ENCODE measurements at places on chromosomes 6 and 20.

DNA sequence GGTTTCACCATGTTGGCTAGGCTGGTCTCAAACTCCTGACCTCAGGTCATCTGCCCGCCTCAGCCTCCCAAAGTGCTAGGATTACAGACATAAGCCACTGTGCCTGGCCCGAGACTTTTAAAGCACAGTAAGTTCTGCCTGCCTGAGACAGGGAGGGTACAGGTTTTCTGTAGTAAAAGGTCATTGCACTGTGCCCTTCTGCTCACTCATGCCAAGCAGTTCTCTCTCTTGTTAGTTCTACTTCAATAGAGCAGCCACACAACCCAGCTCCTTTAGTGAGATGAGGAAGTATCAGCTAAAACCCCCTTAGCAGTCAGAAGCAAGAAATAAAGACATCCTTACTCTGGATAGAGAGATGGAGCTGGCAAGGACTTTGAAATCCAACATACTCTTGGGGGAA lies 52.4 kb upstream of the ARMH2 start:
- no peak for DNase-seq

DNA sequence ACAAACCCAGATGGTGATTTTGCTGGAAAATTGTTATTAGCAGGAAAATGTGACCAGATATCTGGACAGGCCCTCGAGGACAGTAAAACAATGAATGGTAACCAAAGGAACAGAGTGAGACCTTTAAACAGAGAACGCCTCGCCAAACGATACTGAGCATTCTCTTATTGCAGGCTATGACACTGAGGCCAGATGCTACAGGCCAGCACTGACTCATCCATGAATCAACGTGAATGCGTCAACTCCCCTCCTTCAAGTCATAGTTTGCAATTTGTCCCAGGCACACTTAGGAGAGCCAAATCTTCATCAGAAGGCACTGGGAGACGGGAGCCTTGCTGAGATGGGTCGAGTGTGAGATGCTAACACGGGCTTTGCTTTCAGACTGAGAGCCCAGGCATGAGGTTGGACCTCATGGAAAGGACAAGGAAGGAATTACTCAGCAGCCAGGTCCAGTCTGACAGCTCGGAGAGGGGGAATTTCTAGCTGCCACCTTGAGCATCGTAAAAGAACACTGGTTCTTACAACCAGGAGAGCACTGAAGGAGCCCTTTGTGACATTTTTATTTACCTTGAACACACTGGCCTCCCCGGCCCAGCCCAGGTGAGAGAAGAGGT lies 60.7 kb downstream of the BMP7 start:
- DNase-seq = no peak

GRCh38 chr20:11894062-11894461 lies 23.6 kb upstream of the BTBD3 start:
- DNase-seq = no peak

DNA sequence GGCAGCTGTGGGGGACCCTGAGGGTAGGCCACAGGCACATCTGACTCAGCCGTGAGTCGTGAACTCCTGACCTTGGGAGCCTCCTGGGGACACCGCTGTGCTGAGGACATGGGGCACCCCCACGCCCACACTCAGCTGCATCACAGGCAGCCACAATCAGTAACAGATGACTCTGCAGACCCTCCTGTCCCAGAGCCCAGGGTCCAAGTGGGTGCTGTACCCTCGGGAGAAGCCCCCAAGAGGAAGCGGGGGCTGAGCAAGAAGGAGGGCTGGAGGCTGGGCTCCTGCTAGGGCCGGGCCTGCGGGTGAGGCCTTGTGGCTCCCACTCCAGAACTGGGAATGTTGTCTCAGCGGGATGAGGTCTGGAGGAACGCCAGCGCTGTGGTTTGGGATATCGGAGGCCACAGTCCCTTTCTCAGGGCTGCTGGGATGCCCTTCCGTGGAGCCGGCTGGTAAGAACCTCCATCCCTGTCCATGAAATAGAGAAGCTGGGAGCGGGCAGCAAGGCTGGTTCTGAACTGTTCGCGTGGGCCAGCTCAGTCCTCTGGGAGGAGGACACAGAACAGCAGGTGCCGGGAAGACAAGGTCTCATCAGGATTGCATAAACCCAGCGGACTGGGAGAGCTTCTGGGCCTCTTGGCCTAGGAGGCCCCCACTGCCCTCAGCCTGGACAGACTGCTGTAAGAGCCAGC lies 3.1 kb upstream of the LAMA5 start:
- no peak for DNase-seq

DNA sequence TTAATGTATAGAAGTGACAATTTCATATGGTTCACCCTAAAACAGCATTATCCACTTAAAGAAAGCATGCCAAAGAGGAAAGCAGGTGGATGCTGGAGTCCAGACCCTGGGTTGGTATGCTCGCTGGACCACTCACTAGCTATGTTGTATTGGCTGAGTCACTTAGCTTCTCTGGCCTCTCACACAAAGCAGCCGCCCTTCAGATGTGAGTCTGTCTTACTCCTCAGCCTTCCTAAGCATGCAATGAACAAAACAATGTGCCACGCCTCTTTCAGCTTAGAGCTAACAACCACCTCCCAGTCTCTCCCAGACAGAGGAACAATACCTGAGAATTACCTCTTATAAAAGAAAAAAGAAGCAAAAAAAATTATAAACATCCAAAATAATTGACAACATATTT lies 29.4 kb downstream of the SIM1 start:
- DNase-seq = no peak

DNA sequence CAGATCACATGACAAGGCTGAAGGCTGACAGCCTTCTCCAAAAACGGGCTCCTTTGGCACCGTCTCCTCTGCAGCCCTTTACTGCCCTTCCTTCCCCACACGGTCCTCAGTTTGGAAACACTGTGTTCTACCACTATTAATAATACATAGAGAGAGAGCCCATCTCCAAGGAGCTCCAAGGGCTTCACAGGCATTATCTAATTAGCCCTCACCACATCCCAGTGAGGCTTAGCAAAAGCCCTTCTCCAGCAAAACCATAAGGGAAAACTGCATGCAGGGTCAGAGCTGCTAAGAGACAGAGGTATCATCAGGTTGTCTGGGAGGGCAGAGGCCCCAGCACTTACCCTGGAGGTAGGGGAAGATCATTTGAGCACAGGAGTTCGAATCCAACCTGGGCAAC lies 169.3 kb upstream of the JARID2 start:
- no peak for DNase-seq

DNA sequence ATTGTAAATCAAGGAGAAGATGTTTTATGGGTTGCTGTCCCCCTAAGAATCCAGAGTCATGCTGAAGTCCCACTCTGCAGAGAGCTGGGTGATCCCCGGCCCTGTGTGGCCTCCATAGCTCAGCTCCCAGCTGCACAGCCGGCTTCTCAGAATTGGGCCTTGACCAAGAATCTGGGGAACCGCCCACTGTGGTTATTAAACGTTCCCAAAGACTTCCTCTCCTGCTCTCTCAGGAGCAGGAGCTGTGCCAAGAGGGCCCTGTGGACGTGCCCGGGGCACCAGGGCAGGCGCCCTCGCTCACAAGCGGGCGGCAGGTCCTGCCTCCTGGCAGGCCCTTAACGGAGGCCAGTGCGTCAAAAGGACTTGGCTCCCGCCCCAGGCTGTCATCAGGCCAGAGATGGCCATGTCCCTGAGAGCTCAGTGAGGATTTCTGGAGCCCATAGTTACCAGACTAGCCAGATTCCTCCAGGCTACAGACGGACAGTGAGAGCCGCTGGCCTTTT lies 30.4 kb downstream of the ZC3H12D start:
- DNase-seq = peak; percentile 100

- DNase-seq = no peak
Measured at GRCh38 chr6:109265530-109265929, 116.7 kb downstream of the CD164 start.

GRCh38 chr6:114140416-114140815 lies 169.5 kb upstream of the HDAC2 start:
- no peak for DNase-seq

- no peak for DNase-seq
Measured at GRCh38 chr6:68873236-68873635, 238.2 kb downstream of the ADGRB3 start.

- DNase-seq = no peak
Measured at GRCh38 chr20:35146299-35146919, 727 bp downstream of the EDEM2 start.

DNA sequence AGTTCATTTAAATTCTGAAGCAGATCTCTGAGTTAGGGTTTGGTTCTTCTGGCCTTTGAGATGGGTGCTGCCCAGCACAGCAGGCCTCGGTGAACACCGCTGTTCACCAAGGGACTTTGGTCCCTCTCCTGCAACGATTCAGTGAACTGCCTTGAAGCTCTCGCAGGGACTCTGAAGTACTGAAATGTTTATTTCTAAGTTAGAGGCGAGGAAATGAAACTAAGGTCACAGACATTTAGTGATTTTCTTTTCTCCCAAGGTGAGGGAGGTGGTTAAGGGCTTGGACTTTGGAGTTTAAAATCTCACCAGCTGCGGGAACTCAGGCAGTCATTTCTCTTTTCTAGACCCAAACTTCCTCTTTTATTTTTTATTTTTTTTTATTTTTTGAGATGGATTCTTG lies 26.2 kb downstream of the E2F3 start:
- no peak for DNase-seq

DNA sequence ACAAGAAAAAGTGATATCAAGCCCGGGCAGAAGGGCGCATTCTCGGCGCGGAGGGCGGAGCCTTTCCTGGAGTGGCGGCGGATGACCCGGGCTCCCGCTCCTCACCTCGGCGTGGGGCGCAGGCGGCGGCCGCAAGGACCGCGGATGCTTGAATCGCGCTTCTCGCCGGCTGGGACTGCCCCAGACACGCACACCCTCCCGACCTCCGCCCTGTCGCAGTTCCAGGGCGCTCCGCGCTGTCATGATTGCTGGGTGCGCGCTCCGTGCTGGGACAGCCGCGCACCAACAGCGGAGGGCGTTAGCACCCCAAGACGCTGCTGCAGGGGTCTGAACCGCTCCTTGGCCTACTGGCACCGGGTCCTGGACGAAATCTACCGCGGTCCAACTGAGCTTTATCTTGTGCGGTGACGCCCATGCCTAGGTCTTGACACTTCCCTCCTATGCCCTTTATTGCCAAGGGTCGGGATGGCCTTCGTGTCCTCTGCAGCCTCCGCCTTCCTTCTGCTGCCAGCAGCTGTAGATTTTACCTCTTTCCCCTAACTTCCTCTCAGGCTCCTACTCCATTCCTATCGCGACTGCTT lies 43.3 kb downstream of the IRAK1BP1 start:
- no peak for DNase-seq

DNA sequence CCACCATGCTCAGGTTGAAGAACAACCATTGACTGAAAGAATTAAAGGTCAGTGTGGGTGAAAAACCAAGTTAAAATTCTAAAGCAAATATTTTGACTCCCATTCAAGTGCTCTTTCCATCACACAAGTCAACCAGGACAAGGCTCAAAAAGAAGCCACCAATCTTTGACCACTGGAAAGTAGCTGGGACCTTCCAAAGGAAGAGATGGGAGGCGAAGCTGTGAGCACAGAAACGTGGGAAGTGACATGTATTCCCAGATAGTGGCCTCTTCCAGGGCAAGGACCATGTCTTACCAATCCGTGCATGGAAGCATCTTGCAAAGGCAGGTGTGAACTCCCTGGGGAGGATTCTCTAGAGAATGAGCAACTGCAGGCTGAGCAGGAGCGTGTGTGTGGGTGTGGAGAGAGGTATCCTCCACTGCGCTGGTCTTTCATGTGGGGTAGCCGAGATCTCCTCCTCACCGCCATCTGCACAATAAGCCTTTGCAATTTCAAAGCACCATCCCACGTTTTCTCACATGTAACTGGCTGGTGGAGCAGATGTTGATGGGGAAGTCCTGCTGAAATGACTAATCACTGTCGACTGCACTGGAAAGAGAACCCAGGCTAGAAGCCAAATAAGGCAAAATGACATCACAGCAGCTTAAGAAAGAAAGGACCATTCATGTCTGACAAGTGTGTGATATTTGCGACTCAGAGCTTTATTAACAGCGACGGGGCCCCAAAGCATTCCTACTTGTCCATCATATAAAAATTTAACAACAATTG lies 189.4 kb upstream of the RREB1 start:
- no peak for DNase-seq

- no peak for DNase-seq
Measured at GRCh38 chr6:45479834-45480751, 102.4 kb upstream of the SUPT3H start.

GRCh38 chr20:5145365-5146098 lies 18.7 kb downstream of the CDS2 start:
- no peak for DNase-seq

GRCh38 chr20:415820-416322 lies 7.8 kb downstream of the RBCK1 start:
- DNase-seq = peak; percentile 84

DNA sequence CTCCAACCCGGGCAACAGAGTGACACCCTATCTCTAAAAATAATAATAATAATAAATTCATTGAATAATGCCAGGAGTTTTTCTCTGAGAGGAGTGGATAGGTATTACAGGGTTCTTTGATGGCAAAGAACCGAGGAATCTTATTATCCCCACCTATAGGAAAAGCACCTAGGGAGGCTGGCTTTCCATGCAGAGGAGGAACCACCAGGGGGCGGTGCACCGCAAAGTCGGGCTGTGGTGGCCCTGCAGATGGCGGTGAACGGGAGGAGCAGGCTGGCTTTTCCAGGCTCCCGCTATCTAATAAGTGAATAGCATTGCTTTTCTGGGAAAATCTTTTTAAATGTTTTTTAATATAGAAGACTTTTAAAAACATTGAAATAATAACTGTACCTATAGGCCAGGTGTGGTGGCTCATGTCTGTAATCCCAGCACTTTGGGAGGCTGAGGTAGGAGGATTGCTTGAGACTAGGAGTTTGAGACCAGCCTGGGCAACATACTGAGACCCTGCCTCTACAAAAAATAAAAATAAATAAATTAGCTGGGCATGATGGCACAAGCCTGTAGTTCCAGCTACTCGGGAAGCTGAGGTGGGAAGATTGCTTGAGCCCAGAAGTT lies 864.2 kb downstream of the KIF16B start:
- peak; percentile 68 for DNase-seq

GRCh38 chr6:162379757-162380409 lies 347.7 kb downstream of the PRKN start:
- DNase-seq = no peak

- DNase-seq = no peak
Measured at GRCh38 chr20:51419231-51419630, 123.3 kb downstream of the NFATC2 start.

DNA sequence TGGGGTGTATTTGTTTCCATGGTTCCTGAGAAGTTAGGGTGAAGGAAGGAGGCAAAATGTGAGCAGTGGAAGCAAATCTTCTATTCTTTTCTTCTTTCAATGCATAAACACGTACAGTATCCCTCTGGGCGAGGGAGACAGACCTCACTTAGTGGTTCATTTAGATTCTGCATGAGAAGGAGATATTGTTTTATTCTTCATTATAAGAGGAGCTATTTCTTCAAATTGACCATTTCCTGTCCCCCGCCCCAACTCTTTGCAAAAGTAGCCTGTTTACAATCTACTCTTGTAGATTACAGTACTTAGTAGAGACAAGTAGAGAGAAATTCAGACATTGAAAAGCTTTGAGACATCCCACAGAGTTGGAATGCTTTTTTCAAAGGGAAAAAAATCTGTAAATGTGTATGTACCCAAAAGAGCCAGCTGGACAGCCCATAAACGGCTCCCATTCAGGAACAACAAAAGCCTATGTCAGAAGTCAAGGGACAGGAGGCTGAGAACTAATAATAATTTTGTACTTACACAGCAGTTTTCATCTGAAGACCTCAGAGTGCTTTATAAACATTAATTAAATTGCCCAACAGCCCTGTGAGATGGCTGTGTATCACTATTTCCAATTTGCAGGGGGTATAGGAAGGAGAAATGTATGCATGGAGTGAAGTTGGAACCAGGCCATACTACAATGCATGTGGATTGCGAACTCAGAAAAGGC lies 23.9 kb downstream of the CD83 start:
- no peak for DNase-seq

Data from left lobe of liver (tissue), 2 donors.